Transverse colon (tissue), 4 donors: ENCODE measurements at places on chromosomes 6 and 20. TPM values are rescaled to one million over a fixed set of nuclear protein-coding genes. Genes with fewer than 3 reads are reported as not detected.

GATA5 gene
- not detected for total RNA-seq

GLP1R gene
- total RNA-seq, result not detected

GRCh38 chr6:41587131-41587879 lies 41.1 kb downstream of the FOXP4 start:
- H3K4me3 ChIP-seq, result no peak overlapping the region
- no peaks in the 10 kb centered on the region for H3K27me3 ChIP-seq
- peaks cover 5% of the 10 kb centered on the region for H3K4me1 ChIP-seq
- DNase-seq, result no peak
- H3K36me3 ChIP-seq, result no peaks in the 10 kb centered on the region
- H3K27ac ChIP-seq, result no peak overlapping the region

DNA sequence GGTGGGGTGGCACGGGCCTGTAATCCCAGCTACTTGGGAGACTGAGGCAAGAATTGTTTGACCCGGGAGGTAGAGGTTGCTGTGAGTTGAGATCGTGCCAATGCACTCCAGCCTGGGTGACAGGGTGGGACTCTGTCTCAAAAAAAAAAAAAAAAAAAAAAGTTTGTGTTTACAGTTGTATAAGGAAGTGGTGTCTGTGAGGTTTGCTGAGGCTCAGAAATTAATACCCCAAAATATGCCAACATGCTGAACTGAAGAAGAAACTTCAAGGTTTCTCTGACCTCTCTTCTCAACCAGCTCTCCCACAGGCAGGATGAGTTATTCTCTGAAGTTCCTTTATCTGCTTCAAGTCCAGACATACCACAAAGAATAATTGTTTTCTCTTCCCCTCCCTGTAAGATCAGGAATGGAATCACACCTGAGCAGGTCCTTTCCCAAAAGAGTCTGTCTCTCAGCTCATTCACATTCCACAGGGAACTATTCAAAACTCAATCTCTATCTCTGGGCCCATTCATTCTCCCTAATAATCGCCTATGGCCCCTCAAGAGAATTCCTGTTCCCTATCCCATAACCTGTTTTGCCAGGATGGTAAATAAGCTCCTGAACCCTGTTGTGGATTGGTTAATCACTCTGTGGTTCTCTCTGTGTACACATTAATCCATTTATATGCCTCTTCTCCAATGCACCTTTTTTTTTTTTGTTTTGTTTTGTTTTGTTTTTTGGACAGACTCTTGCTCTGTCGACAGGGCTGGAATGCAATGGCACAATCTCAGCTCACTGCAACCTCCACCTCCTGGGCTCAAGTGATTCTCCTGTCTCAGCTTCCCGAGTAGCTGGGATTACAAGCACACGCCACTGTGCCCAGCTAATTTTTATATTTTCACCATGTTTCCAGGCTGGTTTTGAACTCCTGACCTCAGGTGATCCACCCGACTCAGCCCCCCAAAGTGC lies 17.4 kb upstream of the KIFC1 start:
- H3K36me3 ChIP-seq, result no peaks in the 10 kb centered on the region
- H3K27me3 ChIP-seq, result no peaks in the 10 kb centered on the region
- H3K27ac ChIP-seq, result peak overlapping the region; percentile 67
- H3K4me1 ChIP-seq, result peaks cover 21% of the 10 kb centered on the region
- no peak overlapping the region for H3K4me3 ChIP-seq
- DNase-seq, result no peak

- no peaks in the 10 kb centered on the region for H3K27me3 ChIP-seq
- H3K27ac ChIP-seq, result no peak overlapping the region
- H3K4me1 ChIP-seq, result no peaks in the 10 kb centered on the region
Measured at GRCh38 chr6:51949526-51949925, 137.9 kb downstream of the PKHD1 start.

DNA sequence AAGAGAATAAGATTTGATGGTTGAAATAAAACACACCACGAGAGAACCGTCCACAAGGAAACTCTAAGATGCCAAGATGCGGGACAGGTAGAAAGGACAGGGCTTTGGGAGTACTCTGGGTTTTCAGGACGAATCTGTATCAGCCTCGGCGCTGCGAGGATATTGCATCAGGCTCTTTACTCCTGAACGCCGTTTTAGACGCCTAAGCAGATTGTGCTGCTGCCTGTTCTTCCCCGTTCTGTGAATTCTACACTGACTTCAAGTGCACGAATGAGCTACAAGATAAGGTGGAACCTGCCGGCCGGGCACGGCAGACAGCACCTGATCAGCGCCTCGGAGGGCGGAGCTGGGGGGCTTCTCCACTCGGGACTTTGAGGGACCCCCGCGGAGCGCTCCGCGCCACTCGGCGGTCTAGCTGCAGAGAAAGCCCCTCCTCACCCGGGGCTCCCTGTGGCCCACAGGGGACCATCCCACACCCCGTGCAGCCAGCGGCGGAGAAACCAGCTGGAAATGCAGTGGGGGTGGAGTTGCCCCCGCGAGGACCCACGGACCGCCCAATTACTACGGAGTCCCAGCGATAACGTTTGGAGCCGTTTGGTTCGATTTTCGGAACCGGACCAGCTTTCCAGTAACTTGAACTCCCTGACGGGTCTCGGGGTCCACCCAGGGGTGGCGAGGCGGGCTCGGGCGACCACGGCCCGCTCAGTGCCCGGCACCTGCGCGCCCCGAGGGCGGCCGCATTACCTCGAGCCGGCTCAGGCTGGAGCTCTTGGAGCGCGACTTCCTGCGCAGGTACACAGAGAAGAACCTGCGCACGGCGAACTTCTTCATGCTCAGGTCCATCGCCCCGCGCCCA lies 646 bp downstream of the RPS6KA2 start:
- H3K4me3 ChIP-seq, result peak overlapping the region; percentile 66
- no peaks in the 10 kb centered on the region for H3K36me3 ChIP-seq
- peak overlapping the region; percentile 77 for H3K27ac ChIP-seq
- peak; percentile 22 for DNase-seq
- H3K27me3 ChIP-seq, result peaks cover 9% of the 10 kb centered on the region

DNA sequence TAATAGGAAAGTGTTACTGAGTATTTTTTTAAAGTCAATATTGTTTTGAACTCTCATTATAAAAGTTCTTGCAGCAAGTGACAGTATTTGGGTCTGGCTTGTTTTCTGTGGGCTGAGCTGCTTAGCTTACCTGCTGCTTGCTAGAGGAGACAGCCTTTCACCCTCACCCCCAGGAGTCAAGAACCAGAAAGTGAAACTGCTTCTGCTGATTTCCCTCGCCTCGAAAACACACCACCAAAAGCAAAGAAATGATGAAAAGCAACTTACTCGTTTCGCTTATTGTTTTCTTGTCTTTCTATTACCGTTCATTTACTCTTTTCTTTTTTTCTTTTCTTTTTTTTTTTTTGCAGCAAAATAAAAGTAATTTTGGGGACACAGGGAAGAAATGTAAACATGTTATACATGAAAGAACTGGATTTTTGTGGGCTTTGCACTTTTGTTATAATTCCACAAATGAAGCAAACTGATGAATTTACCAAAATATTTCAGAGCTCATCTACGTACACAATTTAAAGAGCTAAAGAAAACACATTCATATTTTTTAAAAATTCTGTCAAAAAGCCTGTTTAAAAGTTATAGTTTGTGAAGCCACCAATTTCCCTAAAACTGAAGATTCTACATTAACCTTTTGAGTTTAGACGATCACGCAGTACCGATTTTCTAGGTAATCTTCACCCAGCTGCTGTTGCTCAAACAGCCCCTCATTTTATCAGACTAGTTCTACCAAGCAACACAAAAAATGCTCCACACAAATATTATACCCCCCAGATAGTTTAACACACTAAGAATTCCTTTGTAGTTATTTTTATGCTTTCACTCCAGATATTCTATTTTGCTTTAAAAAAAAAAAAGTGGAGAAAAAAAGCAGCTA lies 1.7 kb downstream of the SCML4 start:
- no peaks in the 10 kb centered on the region for H3K36me3 ChIP-seq
- peak; percentile 26 for DNase-seq
- H3K4me1 ChIP-seq, result peaks cover 10% of the 10 kb centered on the region
- peak overlapping the region; percentile 34 for H3K27ac ChIP-seq
- peak overlapping the region; percentile 15 for H3K4me3 ChIP-seq
